ENCODE measurements at places on chromosomes 3 and 15.

DNA sequence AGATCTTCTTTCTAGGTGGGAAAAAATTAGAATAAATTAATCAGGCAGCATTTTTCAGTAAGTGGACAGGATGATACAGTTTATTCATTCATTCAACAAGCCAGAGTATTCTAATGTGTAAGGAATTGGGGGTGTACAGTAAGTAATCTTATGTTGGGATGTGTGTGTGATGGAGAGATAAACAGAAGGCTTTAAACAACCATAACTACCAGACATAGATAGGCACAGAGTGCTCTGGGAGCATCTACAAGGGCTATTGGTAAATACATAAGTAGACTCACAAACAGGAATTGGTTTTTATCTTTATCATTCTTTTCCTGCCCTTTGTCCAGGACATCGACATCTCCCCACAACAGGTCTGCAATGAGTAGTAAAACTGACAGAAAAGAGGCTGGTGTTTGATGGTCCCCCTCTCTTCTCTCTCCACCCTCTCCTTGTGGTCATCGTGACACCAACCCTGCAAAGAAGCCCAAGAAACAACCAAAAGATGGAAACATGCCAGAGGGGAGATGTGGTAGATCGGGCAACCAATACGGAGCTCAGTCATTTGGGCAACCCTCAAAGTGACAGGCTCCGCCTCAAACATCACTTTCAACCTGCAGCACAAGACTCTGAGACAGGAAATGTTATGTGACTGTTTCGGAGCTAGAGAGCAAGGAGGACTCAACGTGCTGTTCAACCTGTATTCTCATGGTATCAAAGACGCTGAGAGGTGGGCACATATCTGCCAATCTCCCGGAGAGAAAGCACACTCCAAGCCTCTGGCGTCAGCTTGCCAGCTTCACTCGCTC lies 28.7 kb upstream of the B3GNT5 start:
- no peak for DNase-seq

DNA sequence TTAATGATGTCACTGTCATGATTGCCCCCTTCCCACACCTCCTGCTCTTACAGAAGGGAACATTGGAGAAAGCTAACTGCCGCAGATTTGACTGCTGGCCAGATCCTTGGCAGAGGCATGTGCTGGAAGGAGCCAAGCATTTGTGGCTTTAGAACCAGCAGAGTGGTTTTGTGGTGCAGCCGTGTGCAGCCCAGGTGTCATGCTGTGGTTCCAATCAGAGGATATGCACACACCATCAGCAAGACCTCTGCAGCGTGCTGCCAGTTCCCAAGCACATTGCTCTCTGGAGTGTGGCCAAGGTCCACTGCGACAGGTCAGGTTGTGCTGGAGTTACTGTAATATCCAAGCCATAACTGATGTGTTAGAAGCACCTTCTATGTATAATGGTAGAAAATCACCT lies 61.6 kb downstream of the OTOL1 start:
- DNase-seq: peak; percentile 29

- no peak for DNase-seq
These were observed 19.2 kb downstream of the GYG1 start for GRCh38 chr3:149010504-149010951.

GRCh38 chr3:10780922-10781321 lies 35.1 kb upstream of the SLC6A11 start:
- DNase-seq: no peak

DNA sequence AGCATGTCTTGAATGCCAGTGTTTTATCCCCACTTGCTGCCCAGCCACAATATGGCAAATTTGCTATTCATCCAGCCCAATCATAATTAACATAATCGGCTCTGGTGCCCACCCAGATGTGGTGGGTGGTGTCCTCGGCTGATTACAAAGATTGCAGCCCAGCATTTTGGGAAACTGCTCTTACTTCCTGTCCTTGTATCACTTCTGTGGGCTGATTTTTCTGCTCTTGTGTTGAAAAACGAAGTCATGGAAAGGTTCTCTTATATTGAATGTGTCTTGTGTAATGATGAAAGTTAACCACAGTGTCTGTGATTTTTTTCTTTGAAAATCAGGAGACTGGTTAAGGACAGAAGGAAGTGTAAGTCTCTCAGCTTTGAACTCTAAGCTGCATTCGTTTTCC lies 141.7 kb downstream of the CACNA2D3 start:
- DNase-seq: peak; percentile 50

DNA sequence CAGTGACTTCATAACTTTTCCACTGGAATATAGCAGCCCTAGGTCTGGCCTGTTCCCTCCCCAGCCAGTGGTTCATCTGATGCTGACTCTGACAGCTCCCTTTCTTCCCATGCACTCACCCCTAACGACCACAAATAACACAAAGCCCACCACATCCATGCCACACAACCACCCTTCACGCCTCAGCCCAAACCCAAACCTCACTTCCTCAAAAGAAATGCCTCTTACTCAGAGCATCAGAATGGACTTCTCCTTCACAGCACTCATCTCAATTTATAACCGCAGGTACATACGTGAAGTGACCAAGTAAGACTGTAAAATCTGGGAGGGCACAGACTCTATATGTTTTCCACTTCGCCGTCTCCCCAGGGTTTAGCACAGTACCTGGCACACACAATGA lies 1.1 kb downstream of the RBSN start:
- no peak for DNase-seq

GRCh38 chr15:92049290-92049989 lies 195.9 kb downstream of the SLCO3A1 start:
- no peak for DNase-seq

DNA sequence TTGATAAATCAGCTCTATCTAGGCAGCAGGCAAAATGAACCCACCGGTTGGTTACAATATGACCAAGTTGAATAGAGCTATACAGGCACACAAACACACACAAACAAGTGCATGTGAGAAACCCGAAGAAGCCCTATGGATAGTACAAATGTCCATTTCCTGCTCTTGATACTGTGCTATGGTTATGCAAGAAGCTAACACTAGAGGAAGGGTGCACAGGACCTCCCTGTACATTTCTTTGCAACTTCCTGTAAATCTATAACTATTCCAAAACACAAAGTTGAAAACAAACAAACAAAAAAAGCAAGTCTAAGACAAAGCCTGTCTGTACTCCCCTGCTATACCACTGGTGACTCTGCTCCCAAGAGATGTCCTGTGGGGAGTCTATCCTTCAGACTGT lies 8.2 kb upstream of the FAM240A start:
- no peak for DNase-seq

DNA sequence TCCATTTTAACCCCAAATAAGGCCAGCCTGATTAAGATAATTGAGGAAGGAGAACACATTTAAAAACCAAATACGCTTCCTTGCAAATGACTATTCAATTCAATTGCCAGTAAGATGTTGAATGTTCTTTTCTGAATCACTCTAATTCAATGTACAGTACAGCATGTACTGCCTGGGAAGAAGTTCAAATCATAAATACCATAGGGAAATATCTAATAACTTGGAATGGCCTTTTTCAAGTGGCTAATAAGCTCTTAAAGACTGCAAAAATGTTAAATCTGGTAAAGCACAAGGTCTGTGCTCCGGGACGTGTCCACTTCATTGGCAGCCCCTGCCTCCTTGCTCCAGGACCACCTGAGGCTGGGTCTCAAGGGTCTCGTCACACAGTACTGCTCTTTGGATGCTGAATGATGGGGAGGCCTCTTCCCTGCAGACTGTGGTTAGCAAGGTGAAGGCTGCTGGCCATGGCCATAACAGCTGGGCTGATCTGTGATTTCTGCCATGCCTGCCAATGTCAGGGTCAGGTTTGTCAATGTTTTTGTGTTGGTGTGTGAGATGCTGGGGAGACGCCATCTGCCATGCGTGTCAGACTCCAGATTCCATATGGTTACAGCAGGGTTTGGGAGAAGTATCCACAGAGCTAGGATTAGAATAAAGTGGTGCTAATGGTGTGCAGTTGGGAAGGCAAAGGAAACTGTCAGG lies 300.5 kb downstream of the ADAMTS17 start:
- peak; percentile 57 for DNase-seq

DNA sequence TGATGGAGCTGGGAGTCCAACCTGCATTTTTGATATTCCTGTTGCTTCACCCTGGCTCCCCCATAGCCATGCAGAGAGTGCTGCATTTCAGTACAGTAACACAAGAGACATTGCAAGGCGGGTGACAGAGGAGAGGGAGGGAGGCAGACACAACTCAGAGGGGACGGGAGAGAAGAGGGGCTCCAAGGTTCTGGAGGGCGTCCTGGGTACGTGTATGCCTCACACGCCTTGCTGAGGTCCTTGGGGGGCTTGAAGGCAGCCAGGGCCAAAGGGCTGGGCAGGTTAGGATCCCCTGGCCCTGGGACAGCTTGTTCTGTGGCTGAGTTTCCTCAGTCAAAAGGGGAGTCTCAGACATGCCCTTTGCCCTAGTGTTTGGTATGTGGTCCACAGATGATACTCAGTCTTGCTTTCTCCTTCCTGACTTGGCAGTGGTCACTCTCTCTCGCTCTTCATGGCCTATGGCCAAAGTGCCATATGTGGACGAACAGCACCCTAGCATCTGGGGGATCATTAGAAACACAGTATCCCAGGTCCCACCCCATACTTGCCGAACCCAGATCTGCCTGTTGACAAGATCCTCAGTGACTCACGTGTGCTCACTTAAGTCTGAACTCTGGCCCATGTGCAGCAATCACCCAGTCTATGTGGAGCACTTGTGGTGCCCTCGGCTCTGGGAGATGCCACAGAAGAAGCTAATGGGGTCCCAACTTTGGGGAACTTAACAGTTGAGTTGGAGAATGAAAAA lies 52.9 kb downstream of the FGD5 start:
- no peak for DNase-seq

GRCh38 chr3:143002083-143002712 lies 828 bp downstream of the U2SURP start:
- DNase-seq: no peak

DNA sequence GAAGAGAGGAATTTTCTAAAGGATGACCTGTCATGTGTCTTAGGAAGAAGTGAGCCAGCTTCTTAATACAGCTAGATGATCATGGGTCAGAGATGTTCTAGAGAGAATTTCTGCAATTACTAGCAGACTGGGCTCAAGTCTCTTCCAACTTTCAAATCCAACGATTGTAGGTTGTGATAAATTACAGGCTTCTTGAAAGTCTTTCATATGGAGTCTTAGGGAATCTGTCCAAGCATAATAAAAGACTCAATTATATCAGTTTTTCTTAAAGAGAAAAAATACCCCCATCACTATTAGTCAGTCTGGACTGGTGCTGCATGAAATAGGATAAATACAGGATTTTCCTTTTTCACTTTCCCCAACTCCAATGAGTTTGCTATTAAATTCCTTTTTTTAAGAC lies 59.1 kb downstream of the DRD3 start:
- DNase-seq: no peak

GRCh38 chr3:122103821-122104514 lies 48.8 kb downstream of the CD86 start:
- DNase-seq: no peak
